ENCODE measurements at places on chromosomes 3 and 15.

DNA sequence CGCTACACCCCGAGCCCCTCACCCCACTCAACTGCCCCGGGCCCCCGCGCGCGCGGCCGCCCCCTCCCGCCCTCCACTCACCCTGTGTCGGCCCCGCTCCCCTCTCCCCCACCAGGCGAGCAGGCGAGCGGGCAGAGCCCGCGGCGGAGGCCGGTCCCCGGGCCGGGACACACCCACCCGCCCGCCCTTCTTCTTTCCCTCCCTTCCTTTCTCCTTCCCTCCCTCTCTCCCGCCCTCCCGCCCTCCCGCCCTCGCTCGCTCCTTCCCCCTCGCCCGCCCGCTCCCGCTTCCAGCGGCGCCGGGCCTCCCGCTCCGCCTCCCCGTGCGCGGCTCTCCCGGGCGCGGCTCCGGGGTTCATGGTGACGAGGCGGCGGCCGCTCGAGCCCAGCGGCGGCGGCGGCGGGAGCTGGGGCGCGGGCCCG is at the start of gene CTDSPL:
TSS of gene CTDSPL (plus strand) at position 261 of the 422 bp plus-strand sequence. CDS start 320 bp downstream, outside the sequence.
- DNase-seq, result no peak

DNA sequence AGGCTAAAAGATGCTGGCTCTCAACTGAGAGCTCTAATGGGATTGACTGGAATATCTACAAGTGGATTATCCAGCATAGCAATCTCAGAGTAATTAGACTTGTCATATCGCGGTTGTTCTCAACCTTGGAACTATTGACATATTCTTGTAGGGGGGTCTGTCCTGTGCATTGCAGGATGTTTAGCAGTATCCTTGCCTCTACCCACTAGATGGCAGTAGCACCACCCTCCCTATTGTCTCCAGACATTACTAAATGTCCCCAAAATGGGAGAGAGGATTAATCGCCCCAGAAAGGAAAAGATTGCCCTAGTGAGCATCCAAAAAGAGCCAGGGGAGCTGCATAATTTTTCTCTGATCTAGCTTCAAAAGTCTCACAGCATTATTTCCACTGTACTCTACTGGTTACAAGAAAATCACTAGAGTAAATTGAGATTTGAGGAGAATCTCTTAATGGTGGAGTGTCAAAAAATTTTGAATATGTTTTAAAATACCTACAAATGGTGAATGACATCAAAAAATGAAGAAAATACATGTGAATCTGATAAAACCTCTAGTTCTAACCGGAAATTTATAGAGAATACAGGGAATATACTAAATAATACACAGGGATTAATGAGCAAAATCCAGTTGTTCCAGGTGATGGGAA is 388.2 kb upstream of the AGTR1 start:
- peak; percentile 54 for DNase-seq

GRCh38 chr3:106610362-106610959 is 741.6 kb upstream of the CBLB start:
- DNase-seq, result no peak

- DNase-seq, result no peak
Measured at GRCh38 chr3:86865506-86865905, 125.4 kb downstream of the VGLL3 start.

DNA sequence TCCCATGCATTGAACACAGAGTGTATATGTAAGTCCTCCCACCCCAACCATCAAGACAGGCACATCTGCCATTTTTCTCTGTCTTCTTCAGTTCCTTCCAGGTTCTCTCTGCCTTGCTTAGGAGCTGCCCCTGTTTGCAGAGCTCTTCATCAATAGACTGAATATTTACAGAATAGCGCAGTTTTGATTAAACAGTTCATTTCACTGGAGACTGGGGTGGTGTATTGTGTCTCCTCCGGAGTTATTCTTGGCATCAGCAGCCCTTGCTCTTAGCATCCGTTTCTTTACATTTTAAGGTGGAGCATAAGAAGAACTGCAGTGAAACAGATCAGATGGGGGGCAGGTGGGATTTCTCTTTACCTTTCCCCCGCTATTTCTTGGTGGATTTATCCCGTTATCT is 87.7 kb downstream of the LIPC start:
- no peak for DNase-seq

GRCh38 chr3:22451501-22451900 is 700.5 kb upstream of the ZNF385D start:
- DNase-seq, result no peak

GRCh38 chr15:60087561-60087960 is 83.5 kb downstream of the FOXB1 start:
- DNase-seq, result no peak

- no peak for DNase-seq
Measured at GRCh38 chr3:13025090-13025489, 48.1 kb downstream of the IQSEC1 start.

DNA sequence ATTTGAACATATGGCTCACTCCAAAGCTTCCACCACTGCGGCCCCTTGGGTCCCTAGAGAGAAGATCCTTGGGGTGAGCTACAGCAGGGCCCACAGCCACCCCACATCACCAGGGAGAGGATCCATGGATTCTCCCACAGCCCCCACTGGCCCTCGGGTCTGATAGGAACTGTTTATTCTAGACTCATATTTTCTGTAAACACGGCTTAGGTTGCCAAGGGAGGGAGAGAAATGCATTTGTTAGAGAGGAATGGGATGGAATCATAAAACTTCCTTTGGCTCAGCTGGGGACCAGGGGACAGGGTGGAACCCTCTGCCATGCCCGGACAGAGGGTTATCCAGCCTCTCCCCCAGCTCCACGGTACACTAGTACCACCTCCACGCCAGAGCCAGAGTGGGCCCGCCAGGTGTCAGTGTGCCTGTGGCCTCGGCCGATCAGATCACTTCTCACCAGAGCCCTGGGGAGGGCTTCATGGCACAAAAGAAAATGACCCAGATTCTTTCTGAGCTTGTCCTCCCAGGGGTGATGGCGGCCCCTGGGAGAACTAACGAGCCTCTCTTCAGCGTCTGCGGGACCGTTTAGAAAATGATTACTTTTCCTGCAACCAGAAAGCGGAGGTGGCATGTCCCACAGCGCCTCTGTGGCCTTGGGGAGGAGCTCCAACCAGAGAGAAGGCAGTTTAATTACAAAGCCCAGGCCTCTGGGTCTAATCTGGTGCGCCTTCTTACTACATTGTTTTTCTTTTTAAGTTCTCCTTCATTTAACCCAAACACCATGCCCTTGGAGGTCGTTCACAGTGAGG is 33.7 kb downstream of the ADCY5 start:
- DNase-seq, result peak; percentile 9

GRCh38 chr3:136632625-136633081 is 119.5 kb downstream of the STAG1 start:
- DNase-seq, result no peak

- DNase-seq, result no peak
Measured at GRCh38 chr3:142958707-142959106, 4.8 kb downstream of the PAQR9 start.

GRCh38 chr3:136387031-136387430 is 136.9 kb downstream of the PCCB start:
- DNase-seq, result no peak

GRCh38 chr15:90482124-90483011 is 47.4 kb upstream of the CRTC3 start:
- no peak for DNase-seq

DNA sequence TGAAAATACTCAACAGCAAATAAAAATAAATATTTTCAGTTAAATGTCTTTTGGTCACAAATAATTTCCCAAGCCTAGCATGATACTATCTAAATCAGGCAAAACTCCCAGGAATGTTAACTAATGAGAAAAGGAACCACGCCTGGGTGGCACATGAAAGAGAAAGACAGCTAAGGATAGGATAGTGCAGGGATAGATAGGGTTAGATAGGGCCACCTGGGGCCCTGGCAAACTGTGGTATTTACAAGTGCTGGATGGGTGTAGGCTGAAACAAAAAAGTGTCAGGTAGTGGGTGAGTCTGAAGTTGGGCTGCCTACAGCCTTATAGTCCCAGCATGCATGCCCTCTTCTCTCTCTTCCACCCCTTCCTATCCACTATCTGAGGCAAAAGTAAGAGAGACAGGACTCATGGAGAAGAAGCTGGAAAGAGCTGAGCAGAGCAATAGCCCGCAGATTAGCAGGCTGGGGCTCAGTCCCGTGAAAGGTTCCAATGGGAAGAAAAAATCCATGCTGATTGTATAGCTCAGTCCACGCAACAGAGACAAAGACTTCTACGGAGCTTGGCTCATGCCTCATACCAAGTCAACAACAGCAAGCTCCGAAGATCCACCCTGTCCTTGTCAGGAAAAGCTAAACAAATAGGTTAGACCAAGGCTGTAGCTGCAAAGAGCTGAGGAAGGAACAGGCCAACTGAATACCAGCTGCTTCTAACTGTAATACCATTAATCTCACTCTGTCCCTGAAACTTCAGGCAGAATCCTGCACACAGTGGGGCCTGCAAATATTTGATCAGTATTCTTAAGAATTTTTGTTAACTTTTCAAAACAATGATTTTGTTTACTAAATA is 342.1 kb upstream of the ATP11B start:
- DNase-seq, result no peak

- DNase-seq, result no peak
Measured at GRCh38 chr15:75043509-75044257, 20.3 kb downstream of the PPCDC start.

DNA sequence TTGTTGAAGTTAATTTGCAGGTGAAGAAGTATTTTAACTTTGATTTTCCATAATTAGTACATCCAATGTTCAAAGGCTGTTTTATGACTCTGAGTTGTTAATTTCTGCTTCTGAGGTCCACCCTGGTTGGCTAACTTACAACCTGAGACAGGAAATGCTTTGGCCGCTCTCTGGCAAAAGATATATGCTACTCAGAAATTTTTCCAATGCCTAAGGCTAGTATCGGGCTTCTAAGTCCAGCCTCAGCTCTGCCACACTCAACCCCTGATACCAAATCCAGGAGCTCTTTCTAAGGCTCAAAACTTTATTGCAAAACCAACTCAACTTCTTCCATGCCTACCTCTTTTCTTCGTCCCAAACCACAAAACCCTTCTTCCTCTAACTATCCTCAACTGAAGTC is 192.9 kb downstream of the NEK10 start:
- DNase-seq, result no peak
